ENCODE measurements at places on chromosomes 4 and X. TPM values are rescaled to one million over a fixed set of nuclear protein-coding genes. Genes with fewer than 3 reads are reported as not detected.

Gene ZNF630
- 2.1 TPM for total RNA-seq

Gene FDCSP
- not detected for total RNA-seq

Gene STEEP1
- total RNA-seq = 25.5 TPM

Gene ARMCX4
- 13.9 TPM for total RNA-seq

Gene CSAG1
- total RNA-seq = 1.5 TPM

DNA sequence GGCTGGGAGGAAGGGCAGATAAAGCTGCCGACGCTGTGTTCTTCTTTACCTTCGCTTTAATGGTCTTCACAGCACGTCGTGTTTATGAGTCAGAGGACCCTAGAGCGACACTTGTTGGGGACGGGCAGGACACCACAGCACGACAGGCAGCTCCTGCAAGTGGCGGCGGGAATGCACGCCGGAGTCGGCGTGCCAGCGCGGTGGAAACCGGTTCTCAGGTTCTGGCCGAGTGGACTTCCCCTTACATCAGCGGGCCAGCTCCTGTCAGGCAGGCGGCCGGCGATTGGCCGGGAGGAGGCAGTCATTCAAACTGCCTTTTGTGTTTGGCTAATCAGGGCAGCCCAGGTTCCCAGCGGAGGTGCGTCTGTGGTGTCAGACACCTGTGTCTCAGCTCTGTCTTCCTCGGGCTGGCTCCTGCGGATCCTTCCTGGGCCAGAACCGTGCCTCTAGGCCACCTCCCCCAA, 150.9 kb downstream of the SHROOM3 start:
- H3K4me1 ChIP-seq = peaks cover 67% of the 10 kb centered on the region
- DNase-seq = peak; percentile 91
- peak overlapping the region; percentile 74 for H3K4me3 ChIP-seq

DNA sequence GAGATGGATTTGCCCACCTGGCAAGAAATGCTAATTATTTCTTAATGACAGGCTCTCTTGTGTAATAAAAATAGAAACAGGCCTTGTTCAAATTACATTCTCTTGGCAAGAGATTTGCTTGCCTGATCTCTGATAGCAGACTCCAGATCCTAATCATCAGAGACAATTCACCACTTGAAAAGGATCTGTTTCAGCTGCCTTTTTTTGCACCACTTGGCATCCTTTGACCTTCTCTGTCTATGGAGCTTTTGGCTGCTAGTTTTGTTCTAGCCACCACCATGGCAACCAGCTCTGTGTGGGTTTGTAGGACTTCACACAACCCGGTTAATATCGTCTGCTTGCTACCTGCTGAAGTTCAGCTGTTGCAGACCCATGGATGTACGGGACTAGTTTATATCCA, 241.1 kb upstream of the TLL1 start:
- no peak overlapping the region for H3K4me3 ChIP-seq
- H3K27me3 ChIP-seq = no peaks in the 10 kb centered on the region
- H3K4me1 ChIP-seq = peaks cover 9% of the 10 kb centered on the region
- H3K27ac ChIP-seq = peak overlapping the region; percentile 36
- peaks cover 12% of the 10 kb centered on the region for H3K36me3 ChIP-seq
- DNase-seq = no peak

DNA sequence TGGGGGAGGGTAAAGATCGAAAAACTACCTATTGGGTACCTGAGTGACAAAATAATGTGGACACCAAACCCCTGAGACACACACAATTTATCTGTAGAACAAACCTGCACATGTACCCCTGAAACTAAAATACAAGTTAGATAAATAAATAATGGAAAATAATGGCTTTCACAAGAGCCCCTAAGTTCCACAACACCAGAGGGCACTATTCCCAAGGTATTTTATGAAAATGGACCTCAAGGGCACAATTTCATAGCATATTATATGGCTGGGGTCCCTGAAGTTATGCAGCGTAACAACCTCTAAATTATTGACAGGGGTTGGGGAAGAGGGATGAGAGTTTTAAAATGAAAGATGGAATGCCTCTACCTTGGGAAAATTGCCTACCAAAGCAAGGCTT, 81.3 kb upstream of the TMEM33 start:
- H3K27ac ChIP-seq = no peak overlapping the region
- DNase-seq = no peak
- no peaks in the 10 kb centered on the region for H3K36me3 ChIP-seq
- no peak overlapping the region for H3K4me3 ChIP-seq

- no peak for DNase-seq
- H3K4me3 ChIP-seq = no peak overlapping the region
- H3K4me1 ChIP-seq = 0 out of 2 replicates have a peak, but pooled peaks cover 3% of the 10 kb centered on the region
- no peak overlapping the region for H3K27ac ChIP-seq
- no peaks in the 10 kb centered on the region for H3K27me3 ChIP-seq
Measured at GRCh38 chr4:83692028-83692427, 156.1 kb downstream of the GPAT3 start.

- no peaks in the 10 kb centered on the region for H3K27me3 ChIP-seq
- no peak for DNase-seq
- no peaks in the 10 kb centered on the region for H3K36me3 ChIP-seq
- no peak overlapping the region for H3K4me3 ChIP-seq
- H3K4me1 ChIP-seq = no peaks in the 10 kb centered on the region
Measured at GRCh38 chrX:131646106-131646505, 102.2 kb downstream of the OR13H1 start.

GRCh38 chr4:86274642-86275041, 85.2 kb downstream of the MAPK10 start:
- no peaks in the 10 kb centered on the region for H3K36me3 ChIP-seq
- no peak overlapping the region for H3K27ac ChIP-seq
- 0 out of 2 replicates have a peak, but pooled peaks cover 4% of the 10 kb centered on the region for H3K4me1 ChIP-seq
- no peaks in the 10 kb centered on the region for H3K27me3 ChIP-seq
- H3K4me3 ChIP-seq = no peak overlapping the region
- DNase-seq = no peak

DNA sequence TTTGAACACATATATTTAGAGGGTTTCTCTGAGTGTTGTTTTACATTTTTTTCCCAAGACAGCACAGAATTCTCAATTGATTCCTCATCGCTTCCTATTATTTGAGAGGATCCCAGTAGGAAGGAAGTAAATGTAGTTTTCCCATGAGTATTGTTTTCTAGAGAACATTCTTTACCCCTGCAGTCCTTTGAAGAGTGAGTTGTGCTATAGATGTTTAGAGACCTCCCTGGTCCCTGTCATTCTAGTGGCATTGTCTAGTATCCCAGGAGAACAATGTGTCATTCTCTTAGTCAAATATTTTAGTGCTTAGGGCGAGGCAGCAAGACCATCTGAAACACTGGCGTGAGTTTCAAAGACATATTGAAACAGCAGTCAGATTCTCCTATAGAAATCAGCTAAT, 32.5 kb downstream of the SORBS2 start:
- no peak overlapping the region for H3K4me3 ChIP-seq
- H3K36me3 ChIP-seq = no peaks in the 10 kb centered on the region
- peak overlapping the region; percentile 52 for H3K27ac ChIP-seq
- no peak for DNase-seq
